ENCODE measurements at places on chromosomes 13 and 19. TPM values are rescaled to one million over a fixed set of nuclear protein-coding genes. Genes with fewer than 3 reads are reported as not detected.
A peak's percentile ranks its signal among the peaks of the same experiment; 100 is the strongest.

DNA sequence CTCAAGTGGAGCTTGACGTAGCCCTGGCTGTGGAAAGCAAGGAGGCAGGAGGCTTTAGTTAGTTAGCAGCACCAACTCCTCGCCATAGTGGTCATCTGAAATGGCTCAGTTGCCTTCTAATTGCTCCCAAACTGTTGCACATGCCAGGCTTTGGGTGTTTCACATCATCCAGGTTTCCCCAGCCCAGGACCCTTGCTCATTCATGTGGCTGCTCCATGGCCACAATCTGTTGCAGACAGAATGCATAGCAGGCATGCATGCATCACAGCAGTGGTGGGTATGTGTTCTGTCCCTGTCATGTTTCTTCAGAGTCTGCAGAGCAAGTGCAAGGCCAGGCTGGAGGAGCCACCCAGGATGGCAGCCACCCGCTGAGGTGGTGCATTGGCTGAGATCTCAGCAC lies 407.6 kb downstream of the TSHZ3 start:
- no peak for DNase-seq

GRCh38 chr19:11102944-11103343 lies 13.7 kb downstream of the LDLR start:
- DNase-seq: no peak

GRCh38 chr13:93344048-93344705 lies 117.6 kb downstream of the GPC6 start:
- no peak for DNase-seq

Gene DIAPH3
- total RNA-seq: 17.3 TPM

GRCh38 chr13:113612607-113613006 lies 28.1 kb downstream of the TFDP1 start:
- no peak for DNase-seq

GRCh38 chr19:15992014-15992413 lies 43.2 kb downstream of the OR10H4 start:
- no peak for DNase-seq

Gene HS6ST3
- 0.30 TPM for total RNA-seq

GRCh38 chr19:1811942-1812425 lies at the start of gene ATP8B3:
ATP8B3 (minus strand) TSS chr19:1812276; CDS start chr19:1811736, 540 bp downstream.
- no peak for DNase-seq

Gene KLK3
- total RNA-seq: not detected

- no peak for DNase-seq
Measured at GRCh38 chr19:53957448-53958167, 5.1 kb upstream of the CACNG8 start.

GRCh38 chr13:99610702-99611289 lies 109.5 kb downstream of the TM9SF2 start:
- no peak for DNase-seq

DNA sequence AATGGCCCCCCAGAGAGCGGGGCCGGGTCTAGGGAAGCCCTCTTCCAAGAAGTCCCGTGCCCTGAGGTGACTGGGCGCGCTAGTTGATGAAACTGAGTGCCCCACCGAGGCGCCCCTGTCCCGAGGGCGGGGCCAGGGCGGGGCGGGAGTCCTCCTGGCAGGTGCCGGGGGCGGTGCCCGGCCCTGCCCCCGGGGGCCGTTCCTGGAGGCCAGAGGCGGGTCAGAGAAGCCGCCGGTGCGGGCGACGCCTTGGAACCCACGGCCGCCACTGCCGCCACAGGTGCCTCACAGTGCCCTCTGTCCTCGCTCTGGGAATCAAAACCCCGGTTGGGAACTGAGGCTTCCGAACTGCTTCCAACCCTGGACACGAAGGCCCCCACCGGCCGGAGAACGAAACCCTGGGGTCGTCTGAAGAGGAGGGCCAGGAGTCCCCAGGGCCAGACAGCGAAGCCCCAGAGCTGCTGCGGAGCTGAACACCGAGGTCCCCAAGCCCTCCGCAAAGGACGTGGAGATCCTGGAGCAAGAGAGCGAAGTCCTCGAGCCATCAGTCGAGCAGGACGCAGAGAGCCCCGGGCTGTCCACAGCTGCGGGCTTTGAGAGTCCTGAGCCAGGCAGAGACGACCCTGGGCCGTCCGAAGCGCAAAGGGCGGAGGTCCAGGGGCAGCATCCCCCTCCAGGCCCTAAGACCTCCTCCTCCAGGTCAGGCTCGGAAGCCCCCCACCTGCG lies at the start of gene MISP3:
Gene MISP3, plus strand, starts transcription at position 252 of the 726 bp plus-strand sequence. CDS start 524 bp downstream, outside the sequence.
- no peak for DNase-seq

Gene CDC42EP5
- 6.7 TPM for total RNA-seq

GRCh38 chr19:50718255-50719118 lies 1.1 kb downstream of the SHANK1 start:
- no peak for DNase-seq

- peak; percentile 68 for DNase-seq
Measured at GRCh38 chr13:112443191-112443994, 67.2 kb downstream of the SPACA7 start.

DNA sequence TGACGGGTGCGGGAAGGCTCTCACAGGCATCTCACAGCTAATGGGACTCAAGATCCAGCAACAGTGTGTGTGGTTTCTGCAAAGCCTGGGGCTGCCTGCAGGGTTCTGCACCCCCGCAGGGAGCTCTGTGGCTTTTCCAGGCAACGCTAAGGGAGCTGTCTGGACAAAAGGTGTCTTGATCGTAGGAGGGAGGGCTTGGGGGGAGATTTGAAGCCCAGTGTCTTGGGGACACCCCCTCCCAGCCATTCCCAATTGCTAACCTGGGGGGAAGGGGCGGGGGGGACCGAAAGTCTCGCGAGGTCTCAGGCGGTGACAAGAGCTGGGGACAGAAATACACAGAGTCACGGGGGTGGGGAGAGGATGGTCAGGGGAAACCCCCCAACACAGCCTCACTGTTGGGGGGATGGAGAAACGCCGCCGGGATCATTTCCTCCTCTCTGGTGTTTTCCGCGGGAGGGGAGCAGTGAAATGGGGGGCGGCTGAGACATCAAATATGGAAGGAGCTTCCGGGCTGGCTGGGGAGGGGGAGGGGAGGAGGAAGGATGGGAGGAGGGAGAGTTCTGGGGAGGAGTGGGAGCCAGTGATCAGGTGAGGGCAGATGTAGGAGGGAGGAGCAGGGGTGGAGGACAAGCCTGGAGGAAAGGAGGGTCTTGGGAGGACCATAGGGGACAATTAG lies 13.3 kb downstream of the KCNC3 start:
- DNase-seq: no peak

GRCh38 chr13:59513686-59514085 lies 650.0 kb downstream of the DIAPH3 start:
- no peak for DNase-seq

DNA sequence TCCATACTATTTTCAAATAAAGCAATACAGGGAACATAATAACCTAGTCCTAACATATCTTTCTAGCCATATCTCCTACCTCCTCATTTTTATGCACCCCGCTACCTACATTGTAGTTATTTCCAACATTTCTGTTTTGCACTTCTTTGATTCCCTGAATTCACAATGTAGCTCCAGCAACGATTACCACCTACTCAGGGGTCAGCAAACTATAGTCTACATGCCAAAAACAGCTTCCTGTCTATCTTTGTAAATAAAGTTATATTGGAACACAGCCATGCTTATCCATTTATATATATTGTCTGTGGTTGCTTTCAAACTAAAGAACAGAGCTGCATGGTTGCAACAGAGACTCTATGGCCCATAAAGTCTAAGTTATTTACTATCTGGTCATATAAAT lies 16.7 kb downstream of the MYCBP2 start:
- DNase-seq: no peak

Gene CERS1
- total RNA-seq: 27.7 TPM

All from neural crest cell (in vitro differentiated cells).